ENCODE measurements at places on chromosomes 5 and 9. TPM values are rescaled to one million over a fixed set of nuclear protein-coding genes. Genes with fewer than 3 reads are reported as not detected.

TSSK1B gene
- not detected for total RNA-seq

GZMA gene
- total RNA-seq: 17.8 TPM

OTP gene
- total RNA-seq: not detected

GRCh38 chr5:115941051-115941675 lies 21.1 kb upstream of the LVRN start:
- no peaks in the 10 kb centered on the region for H3K36me3 ChIP-seq
- no peaks in the 10 kb centered on the region for H3K4me1 ChIP-seq
- peaks cover 6% of the 10 kb centered on the region for H3K27me3 ChIP-seq
- DNase-seq: no peak

- peak; percentile 22 for DNase-seq
- H3K4me3 ChIP-seq: no peak overlapping the region
- peaks cover 20% of the 10 kb centered on the region for H3K36me3 ChIP-seq
- H3K4me1 ChIP-seq: peaks cover 35% of the 10 kb centered on the region
Measured at GRCh38 chr9:104091708-104092107, 2.4 kb upstream of the SMC2 start.

DNA sequence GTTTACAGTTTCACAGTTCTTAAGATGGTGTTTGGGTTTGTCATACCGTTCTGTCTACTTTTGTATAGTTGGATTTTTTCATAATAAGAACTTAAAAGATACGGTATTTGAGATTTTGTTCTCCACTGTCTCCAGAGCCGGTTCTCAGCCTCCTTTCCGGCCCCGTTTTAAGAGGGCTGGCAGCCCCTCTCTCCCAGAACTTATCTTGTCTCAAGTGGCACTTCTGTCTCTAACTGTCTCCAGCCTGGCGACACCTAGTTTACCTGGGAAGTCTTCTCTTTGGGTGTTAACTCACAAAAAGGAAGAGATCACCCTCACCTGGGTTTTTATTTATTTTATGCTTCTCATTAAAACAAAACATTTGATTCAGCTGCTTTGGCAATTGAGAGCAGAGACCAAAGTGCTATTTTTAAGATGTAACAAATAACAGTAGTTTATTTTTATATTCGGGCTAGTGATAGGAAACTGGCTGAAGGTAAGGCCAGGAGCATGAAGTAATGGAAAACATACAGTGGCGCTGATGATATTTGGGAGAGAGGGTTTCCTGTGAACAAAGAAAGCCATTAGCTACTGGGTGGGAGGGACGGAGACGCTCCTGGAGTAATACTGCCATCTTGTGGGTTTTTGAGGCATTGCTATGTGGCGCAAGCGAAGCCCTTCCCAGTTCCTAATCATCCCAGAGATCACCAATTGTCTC lies 48.3 kb downstream of the ACER2 start:
- no peaks in the 10 kb centered on the region for H3K27me3 ChIP-seq
- no peak overlapping the region for H3K27ac ChIP-seq
- H3K36me3 ChIP-seq: no peaks in the 10 kb centered on the region
- H3K4me1 ChIP-seq: peaks cover 8% of the 10 kb centered on the region
- H3K4me3 ChIP-seq: peak overlapping the region; percentile 47

DNA sequence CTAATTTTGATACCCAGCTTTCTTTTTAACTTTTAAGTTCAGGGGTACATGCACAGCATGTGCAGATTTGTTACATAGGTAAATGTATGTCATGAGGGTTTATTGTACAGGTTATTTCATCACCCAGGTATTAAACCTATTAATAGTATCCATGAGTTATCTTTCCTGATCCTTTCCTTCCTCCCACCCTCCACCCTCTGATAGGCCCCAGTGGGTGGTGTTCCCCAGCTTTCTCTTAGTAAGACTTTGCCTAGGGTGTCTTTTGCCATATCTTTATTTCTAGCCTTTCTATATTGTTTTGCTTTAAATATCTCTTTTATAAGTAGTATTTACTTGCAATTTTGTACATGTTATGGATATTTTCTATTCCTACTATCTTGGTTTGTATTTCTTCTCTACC lies 243.7 kb downstream of the SGCD start:
- no peaks in the 10 kb centered on the region for H3K4me1 ChIP-seq
- no peaks in the 10 kb centered on the region for H3K36me3 ChIP-seq

DNA sequence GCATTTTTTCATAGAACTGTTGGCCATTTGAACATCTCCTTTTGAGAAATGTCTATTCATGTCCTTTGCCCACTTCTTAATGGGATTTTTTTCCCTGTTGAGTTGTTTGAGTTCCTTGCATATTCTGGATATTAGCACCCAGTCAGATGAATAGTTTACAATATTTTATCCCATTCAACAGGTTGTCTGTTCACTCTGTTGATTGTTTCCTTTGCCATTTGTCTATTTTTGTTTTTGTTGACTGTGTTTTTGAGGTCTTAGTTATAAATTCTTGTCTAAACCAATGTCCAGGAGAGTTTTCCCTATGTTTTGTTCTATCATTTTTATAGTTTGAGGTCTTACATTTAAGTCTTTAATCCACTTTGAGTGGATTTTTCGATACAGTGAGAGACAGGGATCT lies 139.0 kb upstream of the TNPO1 start:
- no peaks in the 10 kb centered on the region for H3K4me1 ChIP-seq
- H3K27me3 ChIP-seq: peaks cover 8% of the 10 kb centered on the region
- no peak overlapping the region for H3K27ac ChIP-seq
- no peak overlapping the region for H3K4me3 ChIP-seq
- H3K36me3 ChIP-seq: no peaks in the 10 kb centered on the region
- no peak for DNase-seq
